ENCODE measurements at places on chromosomes 7 and 10. TPM values are rescaled to one million over a fixed set of nuclear protein-coding genes. Genes with fewer than 3 reads are reported as not detected.

The AIFM2 gene
- 1.3 TPM for polyA plus RNA-seq

The AGR2 gene
- polyA plus RNA-seq = 2.4 TPM

The SPDYE2B gene
- not detected for polyA plus RNA-seq

The ZNF107 gene
- polyA plus RNA-seq = 2.9 TPM

The CH25H gene
- not detected for polyA plus RNA-seq

The HOGA1 gene
- 0.49 TPM for polyA plus RNA-seq

The NEBL gene
- 5.8 TPM for polyA plus RNA-seq

The HOXA3 gene
- 0.84 TPM for polyA plus RNA-seq

The GPR15LG gene
- 10.4 TPM for polyA plus RNA-seq

The AGR3 gene
- not detected for polyA plus RNA-seq

The MUC3A gene
- polyA plus RNA-seq = 1.2 TPM

The SLIT1 gene
- not detected for polyA plus RNA-seq

The ADCYAP1R1 gene
- polyA plus RNA-seq = not detected

The SCRN1 gene
- 52.3 TPM for polyA plus RNA-seq

The FAM237B gene
- polyA plus RNA-seq = not detected

The MSS51 gene
- 0.39 TPM for polyA plus RNA-seq

The COG5 gene
- 42.6 TPM for polyA plus RNA-seq

The HHEX gene
- not detected for polyA plus RNA-seq

The CAMK1D gene
- polyA plus RNA-seq = 0.97 TPM
